Ureter (tissue), 1 donor: ENCODE measurements at places on chromosomes 11 and 22.

DNA sequence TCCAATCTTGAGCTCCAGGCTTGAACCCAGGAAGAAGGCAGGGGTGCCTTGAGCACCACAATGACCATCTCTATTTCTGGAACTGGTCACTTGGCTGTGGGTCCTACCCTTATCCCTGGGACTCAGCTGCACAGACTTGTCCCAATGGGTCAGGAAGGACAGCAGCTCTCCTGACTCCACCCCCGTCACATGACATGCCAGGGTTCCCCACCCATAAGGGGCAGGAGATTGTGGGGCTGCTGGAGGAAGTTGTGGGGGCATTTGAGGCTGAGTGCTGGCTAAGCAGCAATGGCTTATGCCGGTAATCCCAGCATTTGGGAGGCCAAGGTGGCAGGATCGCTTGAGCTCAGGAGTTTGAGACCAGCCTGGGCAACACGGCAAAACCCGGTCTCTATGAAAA is 56.2 kb downstream of the NFAM1 start:
- no peak for DNase-seq

- no peak for DNase-seq
Observed at GRCh38 chr11:108901359-108901758, 236.5 kb downstream of the DDX10 start.

- DNase-seq: no peak
Observed at GRCh38 chr11:126815111-126815510, 185.5 kb downstream of the KIRREL3 start.

- no peak for DNase-seq
Observed at GRCh38 chr22:23207729-23208393, 27.6 kb downstream of the BCR start.

- no peak for DNase-seq
Observed at GRCh38 chr11:79925570-79925969, 484.7 kb upstream of the TENM4 start.

DNA sequence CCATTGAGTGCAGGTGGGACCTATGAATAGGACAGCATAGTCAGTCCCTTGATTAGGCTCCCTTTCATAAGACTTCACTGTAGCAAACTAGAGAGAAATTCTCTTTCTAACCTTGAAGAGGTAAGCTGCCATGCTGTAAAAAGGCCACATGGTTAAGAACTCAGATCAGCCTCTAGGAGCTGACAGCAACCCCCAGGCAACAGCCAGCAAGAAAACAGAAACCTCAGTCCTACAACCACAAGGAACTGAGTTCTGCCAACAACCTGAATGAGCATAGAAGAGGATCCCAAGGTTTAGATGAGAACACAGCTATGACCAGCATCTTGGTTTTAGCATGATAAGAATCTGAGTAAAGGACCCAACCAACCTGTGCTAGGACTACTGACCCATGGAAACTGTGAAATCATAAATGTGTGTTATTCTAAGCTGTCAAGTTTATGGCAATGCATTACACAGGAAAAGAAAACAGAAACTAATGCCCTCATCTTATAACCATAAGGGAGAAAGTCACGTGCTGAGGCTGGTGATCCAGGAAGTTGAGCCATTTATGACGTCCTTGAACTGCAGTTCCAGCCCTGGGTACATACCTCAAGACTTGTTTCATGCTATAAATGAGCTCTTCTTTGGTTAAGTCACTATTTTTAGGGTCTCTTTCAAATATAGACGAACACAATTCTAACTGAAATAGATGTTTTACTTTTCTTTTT is 43.3 kb downstream of the RAB38 start:
- DNase-seq: no peak

DNA sequence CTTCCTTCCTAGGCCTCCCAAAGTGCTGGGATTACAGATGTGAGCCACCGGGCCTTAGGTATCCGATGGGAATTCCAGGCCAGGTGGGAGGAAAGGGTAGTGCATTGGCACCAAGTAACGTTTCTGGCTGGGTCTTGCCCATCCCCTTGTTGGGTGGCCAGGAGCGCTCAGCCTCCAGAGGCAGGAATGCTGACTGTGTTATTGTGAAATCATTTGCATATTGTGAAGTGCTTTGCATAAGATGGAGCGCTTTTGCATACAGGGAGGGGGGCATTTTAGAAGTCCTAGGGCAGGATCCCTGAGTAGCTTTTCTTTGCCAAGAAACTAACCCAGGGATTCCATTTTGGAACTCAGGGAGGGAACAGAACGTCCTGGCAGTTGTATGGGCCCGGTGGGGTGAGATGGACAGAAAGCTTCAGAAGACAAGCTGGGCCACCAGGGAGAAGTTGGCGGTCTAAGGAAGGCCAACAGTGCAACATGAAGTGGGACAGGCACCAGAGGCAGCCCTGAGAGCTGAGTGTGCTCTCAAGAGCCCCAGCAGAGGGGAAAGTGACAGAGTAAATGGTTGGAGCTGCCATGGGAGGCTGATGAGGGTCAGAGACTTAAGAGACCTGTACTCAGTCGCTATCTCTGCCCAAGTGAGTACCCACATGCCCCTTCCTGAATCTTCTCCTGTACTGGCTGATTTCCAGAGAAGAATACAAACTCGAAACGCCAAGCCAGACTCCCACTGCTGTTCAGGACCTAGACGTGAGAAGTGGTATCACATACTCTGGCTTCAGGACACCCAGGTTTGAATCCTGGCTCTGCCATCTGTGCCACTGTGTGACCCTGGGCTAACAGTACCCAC is 1.3 kb upstream of the SLC39A13 start:
- DNase-seq: no peak

DNA sequence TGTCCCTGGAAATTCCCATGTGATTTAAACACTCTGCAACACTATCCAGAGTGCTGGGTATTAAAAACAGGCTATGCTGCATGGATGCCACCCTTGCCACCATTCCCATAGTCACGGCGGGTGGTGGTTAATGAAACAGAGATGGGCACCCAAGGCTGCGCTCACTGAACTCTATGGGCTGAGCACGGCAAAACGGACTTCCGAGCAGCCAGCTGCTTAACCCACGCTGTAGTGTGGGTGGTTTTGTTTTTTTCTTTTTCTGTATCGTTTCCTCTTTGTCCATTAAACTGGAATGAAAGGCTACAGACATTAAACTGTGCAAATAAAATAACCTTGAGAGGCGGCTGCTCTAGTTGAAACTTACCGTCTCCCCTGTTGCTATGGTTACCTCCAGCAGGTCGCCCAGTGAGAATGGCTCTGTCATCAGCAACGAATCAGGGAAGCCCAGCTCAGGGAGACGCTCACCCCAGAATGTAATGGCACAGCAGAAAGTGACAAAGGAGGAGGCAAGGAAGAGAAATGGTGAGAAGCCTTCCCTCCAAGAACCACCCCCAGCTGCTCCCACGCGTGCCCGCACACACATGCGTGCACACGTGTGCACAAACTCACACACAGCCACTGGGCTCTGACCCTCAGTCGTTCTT is 102.1 kb downstream of the C11orf91 start:
- DNase-seq: no peak

- DNase-seq: peak; percentile 87
Observed at GRCh38 chr11:64305691-64306562, 603 bp downstream of the ESRRA start.

DNA sequence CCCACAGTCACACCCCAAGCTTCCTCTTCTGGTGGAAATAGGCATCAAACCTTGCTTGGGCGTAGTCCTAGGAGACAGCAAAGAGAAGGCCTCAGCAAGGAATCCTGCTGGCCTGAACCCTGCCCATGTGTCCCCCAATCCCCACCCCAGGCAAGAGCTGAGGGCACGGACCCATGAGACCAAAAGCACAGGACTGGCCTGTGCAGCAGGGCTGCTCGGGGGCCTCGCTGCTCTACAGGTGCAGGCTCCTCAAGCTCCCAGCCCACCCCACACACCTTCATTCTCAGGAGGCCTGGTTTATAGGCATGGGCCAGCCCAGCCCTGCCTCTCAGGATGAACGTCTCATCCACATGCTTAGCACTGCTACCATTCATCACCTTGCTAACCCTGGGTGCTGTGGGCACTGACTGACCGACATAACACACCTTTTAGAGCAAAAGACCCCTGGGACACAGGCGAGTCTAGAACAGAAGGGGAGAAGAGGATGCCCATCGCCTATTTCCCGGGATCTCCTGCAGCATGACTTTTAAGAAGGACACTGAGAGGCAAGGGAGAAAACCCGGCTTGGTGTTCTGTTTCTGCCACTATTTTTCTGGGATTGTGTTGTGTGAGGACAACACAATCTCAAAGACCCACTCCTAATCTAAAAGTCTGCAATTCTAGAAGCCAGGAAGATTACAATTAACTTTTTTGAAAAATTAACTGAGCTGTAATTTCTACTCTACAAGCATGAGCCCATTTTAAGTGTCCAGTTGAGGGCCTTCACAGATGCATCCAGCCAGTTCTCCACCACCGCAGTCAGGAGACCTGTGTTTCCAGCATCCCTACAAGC is 15.4 kb downstream of the TCIRG1 start:
- DNase-seq: no peak

DNA sequence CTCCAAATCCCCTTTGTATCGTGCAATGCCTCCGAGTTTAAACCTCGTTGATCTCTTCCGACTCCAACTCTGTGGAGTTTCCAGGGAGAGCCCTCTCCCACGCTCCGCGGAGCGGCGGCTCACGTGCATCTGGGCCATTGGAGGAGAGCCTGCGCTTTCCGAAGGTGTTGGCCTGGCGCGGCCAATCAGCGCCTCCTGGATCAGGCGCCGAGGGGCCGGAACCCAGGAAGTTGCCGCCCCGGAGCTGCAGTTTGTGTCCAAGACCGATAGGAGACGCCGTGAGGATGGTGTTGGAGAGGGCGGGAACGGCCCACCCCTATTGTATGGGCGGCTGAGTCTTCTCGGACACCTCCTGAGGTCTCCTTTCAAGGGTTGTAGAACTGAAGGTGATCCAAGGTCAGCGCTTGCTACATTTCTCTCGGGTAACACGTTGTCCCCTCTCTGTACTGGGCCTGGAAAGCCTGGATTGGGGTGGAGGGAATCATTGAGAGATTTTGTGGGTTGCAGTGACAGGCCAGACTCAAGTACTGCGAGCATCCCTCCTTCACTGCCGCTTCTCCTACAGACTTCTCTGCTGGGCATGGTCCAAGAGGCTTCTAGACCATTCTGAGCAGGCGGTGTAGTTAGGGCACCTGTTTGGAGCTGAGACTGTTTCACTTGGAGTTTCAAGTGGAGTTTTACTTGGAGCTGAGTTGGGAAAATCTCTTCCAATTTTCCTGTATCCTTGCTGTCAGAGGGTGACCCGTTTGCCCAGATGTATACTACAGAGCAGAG is 1.7 kb downstream of the ADAMTS15 start:
- DNase-seq: peak; percentile 86

DNA sequence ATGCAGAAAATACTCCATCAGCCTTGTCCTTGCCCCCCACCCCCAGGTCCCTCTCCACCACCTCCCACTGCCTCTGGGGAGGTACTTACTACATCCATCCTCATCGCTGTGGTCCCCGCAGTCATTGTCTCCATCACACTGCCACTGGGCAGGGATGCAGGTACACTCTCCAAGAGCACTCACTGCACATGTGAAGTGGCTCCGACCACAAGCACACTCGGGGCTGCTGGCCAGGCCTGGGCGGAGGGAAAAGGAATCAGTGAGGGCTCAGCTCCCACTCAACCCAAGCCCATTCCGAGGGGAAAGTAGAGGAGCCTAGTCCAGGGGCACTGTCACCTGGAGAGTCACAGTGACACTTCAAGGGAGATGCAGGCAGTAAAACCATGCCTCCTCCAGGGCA is 15.7 kb downstream of the LRP4 start:
- no peak for DNase-seq

DNA sequence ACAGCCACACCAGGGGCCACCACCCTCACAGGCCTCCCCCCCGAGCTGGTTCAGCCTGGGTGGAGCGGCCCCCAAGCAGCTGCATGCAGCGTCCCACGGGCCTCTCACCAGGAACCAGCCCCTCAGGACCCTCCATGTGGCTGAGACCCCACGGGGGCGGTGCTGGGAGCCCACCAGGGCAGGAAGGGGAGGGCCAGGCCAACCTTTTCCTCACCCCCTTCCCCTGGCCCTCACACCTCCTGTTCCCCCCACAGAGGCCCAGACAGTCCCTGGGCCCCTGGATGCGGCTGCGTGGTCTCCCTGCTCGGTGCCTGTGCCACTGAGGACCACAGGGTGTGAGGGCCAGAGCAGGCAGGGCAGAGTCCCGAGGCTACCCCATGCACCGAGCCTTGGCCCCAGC is 46.5 kb downstream of the MOB2 start:
- DNase-seq: no peak

DNA sequence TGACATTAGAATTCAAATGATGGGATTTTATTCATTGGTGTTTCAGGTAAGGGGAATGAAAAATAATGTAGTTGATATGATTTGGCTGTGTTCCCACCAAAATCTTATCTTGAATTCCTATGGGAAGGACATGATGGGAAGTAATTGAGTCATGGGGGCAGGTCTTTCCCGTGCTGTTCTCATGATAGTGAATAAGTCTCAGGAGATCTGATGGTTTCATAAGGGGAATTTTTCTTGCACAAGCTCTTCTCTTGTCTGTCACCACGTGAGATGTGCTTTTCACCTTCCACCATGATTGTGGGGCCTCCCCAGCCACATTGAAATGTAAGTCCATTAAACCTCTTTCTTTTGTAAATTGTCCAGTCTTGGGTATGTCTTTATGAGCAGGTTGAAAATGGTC is 268.6 kb upstream of the CHORDC1 start:
- DNase-seq: no peak

DNA sequence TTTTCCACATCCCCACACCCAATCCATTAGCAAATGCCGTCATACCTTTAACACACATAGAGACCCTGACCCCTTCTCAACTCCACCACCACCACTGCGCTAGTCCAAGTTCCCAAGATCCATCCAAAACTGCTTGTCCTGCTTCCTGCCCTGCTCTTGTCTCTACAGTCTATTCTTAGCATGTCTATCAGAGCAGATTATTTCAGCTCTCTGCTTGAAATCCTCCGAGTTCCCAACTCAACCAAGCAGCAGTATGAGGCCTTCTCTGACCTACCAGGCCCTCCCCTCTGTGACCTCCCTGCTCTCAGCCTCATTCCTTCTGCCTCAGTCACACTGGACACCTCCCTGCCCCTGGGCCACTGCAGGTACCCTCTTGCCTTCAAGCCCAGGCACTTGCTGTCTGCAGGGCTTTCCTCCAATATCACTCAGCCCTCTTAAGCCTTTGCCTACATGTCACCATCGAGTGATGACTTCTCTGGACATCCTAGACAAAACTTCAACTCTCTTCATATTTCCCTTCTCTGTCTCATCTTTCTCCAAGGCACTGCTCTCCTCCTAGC is 134.6 kb downstream of the SPATA19 start:
- no peak for DNase-seq

DNA sequence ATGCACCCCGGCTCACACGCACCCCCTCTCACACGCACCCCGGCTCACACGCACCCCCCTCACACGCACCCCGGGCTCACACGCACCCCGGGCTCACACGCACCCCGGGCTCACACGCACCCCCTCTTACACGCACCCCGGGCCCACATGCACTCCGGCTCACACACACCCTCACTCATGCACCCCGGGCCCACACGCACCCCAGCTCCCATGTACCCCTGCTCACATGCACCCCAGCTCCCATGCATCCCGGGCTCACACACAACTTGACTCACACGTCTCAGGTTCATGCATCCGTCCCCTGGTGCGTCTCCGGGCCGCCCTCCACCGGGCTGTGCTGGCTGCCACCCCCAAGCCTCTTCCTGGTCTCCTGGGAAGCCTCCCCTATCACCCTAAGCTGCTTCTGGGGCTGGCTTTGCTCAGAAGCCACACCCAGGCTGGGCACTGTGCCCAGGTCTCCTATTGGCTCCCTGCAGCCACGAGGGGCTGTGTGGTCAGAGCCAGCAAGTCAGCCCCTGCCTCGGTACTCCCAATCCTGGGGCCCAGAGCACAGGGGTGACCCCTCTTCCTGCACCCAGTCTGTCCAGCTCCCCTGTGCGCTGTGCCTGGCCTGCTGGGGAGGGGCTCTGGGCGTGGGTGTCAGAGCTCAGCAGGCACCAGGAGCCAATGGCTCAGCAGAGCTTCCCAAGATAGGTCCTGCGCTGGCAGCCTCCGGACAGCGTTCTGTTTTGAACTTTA is 16.9 kb downstream of the TSPAN4 start:
- DNase-seq: peak; percentile 89
